Left forelimb (tissue), 1 donor: ENCODE measurements at places on chromosomes 1 and 21.

DNA sequence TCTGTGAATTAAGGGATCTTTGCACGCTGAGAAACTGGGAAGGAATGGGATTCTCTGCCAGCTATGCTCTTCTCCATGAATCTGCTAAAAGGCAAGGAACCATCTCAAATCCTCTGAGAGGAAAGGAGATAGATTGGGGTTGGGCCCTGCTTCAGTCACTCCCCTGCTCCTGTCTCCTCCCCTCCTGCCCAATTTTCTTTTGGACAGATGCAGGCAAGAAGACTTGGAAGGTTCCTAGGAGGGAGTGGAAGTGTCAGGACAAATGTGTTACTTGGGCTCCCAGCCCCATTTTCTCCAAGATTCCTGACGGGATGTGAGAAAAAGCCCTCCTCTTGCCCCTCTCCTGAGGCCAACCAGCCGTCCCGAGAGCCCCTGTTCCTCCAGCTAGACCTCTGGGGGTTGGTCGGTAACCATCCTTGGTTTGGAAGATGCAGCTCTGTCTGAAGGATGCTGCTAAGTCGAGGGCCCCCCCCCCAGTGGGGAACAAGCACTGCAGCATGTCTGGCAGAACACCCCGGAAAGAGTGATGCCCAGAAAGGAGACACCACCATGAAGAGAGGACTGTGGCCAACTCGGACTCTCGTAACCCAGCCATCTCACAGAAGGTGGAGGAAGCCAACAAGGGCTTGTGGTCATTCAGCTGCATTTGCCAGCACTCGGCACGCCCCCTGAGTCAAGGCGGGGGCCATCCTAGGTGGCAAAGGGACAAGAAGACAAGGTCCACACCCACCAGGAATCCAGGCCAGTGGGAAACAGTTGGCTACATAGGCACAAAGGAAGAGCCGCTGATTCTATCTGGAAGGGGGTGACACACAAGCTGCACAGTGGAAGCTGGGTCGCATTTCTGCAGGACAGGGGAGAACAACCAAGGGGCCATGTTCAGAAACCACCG, 43.7 kb downstream of the CDK18 start:
- DNase-seq, result no peak

- no peak for DNase-seq
Observed at GRCh38 chr1:15799004-15799867, 8.2 kb downstream of the UQCRHL start.

DNA sequence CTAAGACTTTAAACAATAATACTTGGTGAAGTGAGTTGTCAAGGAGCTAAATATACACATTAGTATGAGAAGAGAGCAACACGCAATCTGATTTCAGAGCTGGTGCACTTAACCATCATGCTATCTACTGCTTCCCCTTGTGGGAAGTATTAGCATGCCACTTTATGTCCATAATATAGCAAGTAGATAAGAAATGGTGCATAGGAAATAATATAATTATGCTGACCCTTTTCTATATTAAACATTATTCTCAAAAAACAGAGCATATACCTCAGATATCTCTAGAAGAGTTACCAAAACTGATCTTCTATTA, 63.4 kb downstream of the MAGI3 start:
- DNase-seq, result no peak

GRCh38 chr1:82517586-82517985, 716.9 kb downstream of the ADGRL2 start:
- DNase-seq, result no peak

DNA sequence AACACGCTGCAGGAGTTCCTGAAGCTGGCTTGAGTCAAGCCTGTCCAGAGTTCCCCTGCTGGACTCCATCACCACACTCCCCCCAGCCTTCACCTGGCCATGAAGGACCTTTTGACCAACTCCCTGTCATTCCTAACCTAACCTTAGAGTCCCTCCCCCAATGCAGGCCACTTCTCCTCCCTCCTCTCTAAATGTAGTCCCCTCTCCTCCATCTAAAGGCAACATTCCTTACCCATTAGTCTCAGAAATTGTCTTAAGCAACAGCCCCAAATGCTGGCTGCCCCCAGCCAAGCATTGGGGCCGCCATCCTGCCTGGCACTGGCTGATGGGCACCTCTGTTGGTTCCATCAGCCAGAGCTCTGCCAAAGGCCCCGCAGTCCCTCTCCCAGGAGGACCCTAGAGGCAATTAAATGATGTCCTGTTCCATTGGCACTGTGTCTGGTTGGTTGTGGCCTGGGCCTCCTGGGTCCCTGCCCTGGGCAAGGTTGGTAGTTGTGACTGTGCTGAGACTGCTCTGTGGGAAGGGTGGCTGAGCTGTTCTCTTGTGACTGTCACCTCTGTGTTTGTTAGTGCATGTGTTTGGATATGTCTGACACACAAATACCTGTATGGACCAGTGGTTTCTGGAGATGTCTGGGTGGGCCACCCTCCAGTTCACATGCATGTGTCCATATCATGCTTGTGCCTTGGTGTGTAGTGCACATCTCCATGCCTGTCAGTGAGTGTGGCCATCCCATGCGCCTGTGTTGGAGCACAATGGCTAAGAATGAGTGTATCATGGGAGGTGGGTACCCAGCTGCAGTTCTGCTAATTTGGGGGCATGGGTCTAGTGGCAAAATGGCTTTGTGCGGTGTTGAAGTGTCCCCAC, 1.4 kb downstream of the SH3BGRL3 start:
- DNase-seq, result no peak

GRCh38 chr1:192235127-192235526, 76.9 kb downstream of the RGS18 start:
- no peak for DNase-seq

GRCh38 chr1:223401873-223402789, 8.9 kb downstream of the CCDC185 start:
- DNase-seq, result no peak
